Activated CD8-positive, alpha-beta memory T cell treated with anti-CD3 and anti-CD28 coated beads, Interleukin-2, amount 50 U/mL, for 4 hours (primary cell): ENCODE measurements at places on chromosomes 11 and 22.

DNA sequence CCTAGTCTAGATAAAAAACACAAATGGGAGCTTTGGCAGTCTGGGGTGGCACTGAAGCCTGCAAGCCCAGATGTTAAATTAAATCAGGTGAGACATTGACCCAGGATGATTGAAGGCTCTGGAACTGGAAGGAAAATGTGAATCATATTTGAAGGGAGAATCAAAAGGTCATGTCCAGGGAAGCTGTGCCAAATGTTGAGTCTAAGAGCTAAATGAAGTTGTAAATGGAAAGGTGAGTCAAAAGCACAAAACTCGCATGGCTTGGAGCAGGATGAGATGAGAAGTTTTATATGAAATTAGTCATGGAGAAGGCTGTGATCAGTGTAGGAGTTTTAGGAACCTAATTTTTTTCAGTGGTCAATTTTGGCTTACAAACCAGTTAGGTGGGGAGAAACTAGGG is 301.1 kb downstream of the BLID start:
- DNase-seq = no peak

- DNase-seq = no peak
Measured at GRCh38 chr22:37601540-37602442, 6.8 kb upstream of the GGA1 start.

DNA sequence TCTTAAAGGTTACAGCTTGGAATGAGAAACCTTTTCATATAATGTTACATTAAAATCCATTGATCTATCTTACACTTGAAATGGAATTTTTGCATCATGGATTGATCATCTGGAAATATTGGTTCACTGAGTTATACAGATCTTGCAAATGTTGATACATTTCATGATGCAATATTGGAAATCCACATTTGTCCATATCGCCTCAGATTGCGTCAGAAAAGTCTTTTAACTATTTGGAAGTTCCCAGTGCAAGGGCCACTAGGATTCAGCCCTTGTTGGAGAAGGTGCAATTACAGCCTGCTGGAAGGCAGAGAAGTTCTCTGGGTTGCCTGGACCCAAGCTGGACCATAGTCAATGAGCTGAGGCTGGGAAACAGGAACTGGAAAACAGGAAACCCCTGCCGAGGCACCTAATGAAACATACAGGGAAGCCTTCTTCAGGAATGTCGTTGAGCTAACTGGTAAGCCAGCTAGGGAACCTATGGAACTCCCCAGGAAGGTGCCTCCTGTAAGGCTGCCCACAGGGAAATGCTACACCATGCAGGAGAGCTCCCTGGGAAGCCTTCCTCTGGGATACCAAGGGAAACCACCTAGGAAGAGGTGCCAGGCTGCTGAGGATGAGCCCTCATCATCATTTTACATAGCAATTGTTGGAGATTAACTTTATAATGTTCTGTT is 600.4 kb upstream of the CADM1 start:
- no peak for DNase-seq

GRCh38 chr11:128421577-128422330 is 165.6 kb downstream of the ETS1 start:
- DNase-seq = no peak

DNA sequence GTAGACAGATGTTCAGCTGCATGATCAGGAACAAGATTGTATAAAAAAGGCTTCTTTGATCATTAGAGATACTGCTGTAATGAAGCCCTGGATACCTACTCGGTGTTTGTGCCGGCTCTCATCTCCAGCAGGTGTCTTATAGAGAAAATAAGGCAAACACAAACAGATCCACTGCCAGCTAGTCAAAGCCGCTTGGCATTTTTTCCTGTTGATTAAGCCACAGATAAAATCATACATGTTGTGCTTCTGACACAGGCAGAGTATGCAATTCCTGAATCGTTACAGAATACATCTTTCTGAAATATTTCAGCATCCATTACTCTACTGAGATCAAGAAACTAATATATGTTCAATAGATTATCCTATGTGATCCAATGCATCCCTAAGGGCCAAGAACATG is 206.9 kb downstream of the CADM1 start:
- DNase-seq = no peak

- no peak for DNase-seq
Measured at GRCh38 chr11:109697140-109697843, 275.3 kb downstream of the C11orf87 start.

GRCh38 chr22:37068859-37069258 is 17.3 kb downstream of the KCTD17 start:
- no peak for DNase-seq

GRCh38 chr11:70948398-70948797 is 304.0 kb downstream of the SHANK2 start:
- no peak for DNase-seq

GRCh38 chr11:94308024-94308423 is 3.6 kb downstream of the IZUMO1R start:
- no peak for DNase-seq

DNA sequence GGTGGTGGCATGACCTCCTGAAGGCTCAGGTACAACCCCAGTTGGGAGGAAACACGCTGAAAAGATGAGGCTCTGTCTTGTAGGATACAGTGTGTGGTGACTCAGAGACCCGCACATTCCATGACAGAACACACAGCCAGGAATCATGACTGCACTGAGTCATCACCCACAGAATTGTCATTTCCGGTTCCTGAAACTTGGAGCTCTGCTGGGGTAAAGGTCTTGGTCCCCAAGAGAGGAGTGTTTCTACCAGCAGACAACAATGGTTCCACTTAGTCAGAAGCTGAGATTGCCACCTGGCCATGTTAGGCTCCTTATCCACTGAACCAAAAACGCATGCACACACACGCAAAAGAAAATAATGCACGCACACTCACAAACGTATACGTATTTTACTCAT is 31.5 kb upstream of the CYB5R3 start:
- no peak for DNase-seq

GRCh38 chr11:62153087-62153395 is 29.2 kb downstream of the INCENP start:
- DNase-seq = no peak

GRCh38 chr22:23153994-23154393 is 8.7 kb downstream of the RAB36 start:
- no peak for DNase-seq

DNA sequence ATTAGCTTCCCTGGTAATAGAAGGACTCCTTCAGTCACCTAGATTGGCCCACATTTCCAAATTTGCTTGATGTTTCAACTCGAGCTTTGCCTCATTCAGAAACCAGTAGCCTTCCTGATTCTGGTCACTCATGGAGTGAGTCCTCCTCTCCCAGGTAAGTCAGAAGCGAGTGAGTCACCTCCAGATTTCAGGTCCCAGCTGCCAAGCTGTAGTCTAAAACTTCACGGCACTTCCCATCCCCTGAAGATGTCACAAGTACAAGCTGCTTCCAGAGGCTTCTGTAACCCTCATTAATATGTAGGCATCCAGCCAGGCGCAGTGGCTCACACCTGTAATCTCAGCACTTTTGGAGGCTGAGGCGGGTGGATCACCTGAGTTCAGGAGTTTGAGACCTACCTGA is 23.5 kb downstream of the ARHGAP8 start:
- no peak for DNase-seq

GRCh38 chr11:85526564-85526963 is 100.6 kb downstream of the DLG2 start:
- no peak for DNase-seq

- no peak for DNase-seq
Measured at GRCh38 chr11:120857508-120857907, 166.4 kb upstream of the TBCEL start.

DNA sequence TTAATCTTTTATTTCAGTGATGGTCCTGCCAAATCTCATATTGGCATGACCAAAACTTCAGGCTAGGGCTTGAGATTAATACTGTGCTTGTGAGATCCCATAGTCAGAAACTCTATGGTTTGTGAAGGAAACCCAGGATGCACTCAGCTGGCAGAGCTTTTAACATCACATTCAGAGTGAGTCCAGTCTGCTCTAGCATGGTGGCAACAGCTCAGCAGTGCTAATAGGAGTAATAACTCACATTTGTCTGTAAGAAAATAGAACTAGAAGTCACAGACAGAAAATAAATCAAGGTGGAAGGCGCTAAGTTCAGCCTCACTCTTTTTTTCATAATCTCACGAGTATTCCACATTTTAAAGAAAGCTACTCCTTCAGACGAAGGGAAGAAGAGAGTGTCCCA is 549.3 kb upstream of the TENM4 start:
- DNase-seq = no peak

- DNase-seq = peak; percentile 81
Measured at GRCh38 chr11:72724851-72725723, 27.1 kb downstream of the ARAP1 start.
